Cardiac fibroblast (primary cell): ENCODE measurements at places on chromosomes 4 and X.
A peak's percentile ranks its signal among the peaks of the same experiment; 100 is the strongest.

- DNase-seq, result no peak
Measured at GRCh38 chrX:41594634-41595033, 94.1 kb upstream of the GPR34 start.

GRCh38 chr4:142416711-142417275, 429.3 kb downstream of the INPP4B start:
- DNase-seq, result peak; percentile 61

DNA sequence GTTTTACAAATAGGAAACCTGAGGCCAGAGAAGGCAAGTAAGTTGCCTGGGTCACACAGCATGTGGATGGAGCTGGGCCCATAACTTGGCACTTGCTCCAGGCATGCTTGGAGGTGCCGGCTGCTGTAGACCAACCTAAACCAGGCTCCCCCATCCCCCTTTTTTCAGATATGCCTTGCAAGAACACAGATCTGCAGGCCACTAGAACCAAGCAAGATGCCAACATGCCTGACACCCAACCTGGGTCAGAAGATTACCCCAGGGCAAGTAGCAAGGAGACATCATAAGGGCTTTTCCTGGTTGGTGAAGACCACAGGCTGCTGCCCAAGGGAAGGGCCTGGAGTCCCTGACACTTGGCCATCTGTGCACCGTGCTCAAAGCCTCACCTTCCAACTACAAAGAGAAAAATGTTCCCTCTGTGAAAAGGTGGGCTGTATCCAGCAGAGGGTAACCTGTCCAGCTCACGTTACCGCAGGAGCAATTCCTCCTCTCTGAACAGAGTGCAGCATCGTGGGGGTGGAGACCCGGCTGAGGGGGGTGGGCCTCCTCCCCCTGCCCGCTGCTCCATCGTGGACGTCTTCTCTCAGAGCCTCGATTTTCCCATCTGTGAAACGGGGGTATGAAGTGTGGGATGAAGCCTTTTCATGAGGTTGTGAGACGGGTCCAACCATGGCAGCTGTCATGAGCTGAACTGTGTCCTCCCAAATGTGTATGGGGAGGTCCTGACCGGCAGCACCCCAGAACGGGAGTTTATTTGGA, 23.0 kb downstream of the HMX1 start:
- DNase-seq, result no peak

- DNase-seq, result peak; percentile 52
Measured at GRCh38 chr4:112766422-112766821, 129.5 kb downstream of the LARP7 start.

- no peak for DNase-seq
Measured at GRCh38 chrX:153634236-153634635, 12.8 kb upstream of the DUSP9 start.
